ENCODE measurements at places on chromosomes 12 and 14.

GRCh38 chr12:56129942-56130495 is 2.0 kb downstream of the ESYT1 start:
- DNase-seq = no peak

- DNase-seq = no peak
Observed at GRCh38 chr14:105283028-105283427, 17.8 kb downstream of the BRF1 start.

DNA sequence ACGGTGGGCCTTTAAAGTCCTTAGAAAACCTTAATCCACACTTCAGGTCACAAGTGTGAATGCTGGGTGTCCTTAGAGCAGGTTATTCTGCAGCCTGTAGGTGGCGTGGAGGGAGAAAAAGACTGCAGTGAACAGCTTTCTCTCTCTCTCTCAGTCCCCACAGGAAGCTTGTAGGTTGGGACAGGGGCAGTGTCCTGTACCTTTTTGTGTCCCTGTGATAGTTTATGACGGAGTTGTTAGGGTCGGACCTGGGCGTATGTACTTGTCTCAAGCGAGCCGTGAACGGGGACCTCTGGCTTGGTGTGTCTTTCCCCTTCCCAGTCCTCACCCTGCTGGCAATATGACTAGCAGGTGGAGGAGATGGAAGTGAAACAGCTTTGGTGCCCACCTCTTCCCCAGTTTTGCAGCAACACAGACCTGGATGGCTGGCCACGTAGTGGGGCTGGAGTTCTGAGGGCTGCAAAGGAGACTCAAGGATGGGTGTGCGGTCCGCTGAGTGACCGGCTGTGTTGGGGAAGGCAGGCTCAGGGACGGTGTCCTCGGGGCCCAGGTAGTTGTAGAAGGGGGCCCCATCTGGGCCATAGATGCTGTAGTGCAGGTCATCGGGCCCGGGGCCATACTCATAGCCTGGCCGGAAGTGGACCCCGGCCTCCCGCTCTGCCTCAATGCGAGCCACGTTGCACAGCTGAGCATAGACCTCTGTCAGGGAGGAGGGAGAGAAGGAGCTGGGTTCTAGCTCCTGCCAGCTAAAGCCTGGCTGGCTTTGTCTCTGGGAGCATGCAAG is 8.9 kb downstream of the ISCA2 start:
- DNase-seq = no peak

DNA sequence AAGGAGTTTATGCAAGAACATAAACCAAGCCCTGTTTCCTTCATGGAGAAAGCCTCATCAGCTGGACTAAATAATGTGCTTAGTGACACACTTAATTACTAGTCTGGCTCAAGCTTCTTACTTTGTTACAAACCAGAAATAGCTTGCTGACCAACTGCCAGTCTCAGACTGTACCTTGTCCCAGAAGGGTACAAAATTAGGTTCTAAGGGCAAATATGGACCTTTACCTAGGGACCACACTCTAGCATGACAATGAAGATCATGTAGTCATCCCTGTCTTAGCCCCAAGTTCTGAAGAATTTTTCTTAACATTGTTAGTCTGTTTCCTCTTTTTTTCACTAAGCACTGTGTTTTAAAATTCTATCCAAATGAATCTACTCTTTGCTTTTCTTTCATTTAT is 2.2 kb downstream of the AMN1 start:
- no peak for DNase-seq
